Right kidney (tissue), 9 donors: ENCODE measurements at places on chromosomes 2 and 18.

DNA sequence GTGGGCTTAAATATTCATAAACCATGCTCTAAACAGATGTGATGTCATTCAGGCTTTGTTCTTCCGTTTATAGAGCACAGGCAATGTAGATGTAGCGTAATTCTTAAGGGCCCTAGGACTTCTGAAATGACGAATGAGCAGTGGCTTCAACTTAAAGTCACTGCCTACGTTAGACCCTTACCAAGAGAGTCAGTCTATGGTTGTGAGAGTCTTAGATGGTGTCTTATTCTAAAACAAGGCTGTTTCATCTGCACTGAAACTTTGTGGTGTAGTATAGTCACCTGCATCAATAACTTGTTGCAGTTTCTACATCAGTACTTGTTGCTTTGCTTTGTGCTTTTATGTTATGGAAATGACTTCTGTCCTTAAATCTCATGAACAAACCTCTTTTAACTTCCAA lies 56.0 kb downstream of the PIK3C3 start:
- DNase-seq, result no peak

DNA sequence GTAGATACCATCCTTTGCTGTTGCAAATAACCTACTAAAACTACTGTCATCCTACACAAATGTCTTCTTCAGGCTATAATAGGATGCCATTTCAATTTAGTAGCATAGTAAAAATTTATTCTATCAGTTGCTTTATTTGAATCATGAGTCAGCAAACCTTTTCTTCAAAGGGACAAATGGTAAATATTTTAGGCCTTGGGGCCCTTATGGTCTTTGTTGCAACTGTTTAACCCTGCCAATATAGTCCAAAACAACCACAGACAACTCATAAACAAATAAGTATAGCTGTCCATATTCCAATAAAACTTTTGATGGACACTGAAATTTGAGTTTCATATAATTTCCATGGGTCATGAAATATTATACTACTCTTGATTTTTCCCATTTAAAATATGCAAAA lies 54.0 kb upstream of the CCBE1 start:
- DNase-seq, result no peak

DNA sequence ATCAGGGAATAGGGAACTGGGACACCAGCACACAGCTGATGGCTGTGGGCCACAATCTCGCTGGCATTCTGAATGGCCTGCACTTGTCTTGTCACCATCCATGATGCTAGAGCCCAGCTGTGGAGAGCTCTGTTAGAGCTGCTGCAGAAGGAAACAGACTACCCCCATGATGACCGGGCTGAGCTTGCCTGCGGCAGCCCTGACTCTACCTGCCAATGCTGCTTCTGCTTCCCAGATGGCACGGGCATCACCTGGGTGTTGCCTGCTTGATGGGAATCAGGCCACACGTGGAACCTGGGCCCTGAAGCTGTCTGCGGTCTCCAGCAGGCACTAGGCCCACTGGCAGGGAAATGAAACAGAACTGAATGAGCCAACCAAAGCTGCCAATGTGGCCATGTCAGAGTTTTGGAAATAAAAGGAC lies 11.2 kb upstream of the DAW1 start:
- no peak for DNase-seq

DNA sequence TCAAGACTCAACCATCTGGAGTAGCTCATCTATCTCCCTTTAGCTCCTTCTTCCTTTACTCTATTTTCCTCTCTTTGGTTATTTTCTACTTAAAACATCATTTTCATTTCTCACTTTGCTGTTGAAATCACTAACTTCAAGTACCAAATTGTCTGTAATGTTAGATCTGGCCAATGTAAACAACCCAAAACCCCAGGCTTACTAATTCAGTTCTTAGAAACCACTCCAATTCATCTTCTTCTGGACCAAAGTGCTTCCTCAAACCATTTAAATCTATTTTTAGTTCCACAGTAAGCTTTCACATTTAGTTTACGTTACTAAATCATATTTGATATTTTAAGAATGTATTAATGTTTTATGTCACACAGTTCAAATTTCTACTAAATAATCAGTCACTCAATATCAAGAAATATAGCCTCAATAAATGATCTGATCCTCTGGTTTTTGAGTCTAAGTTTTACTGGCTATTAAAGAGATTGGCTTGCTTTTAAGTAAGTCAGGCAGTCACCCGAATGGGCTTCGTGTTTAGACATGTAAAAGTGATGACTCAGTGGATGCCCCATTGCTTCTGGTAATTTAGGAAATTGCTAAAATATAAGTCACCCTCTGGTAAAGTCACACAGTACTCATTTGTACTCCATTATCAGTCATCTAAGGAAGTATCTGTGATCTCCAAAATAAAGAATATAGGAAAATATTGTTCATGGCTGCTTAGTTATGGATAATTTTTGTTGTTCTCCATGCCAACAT lies 527.2 kb upstream of the SOX11 start:
- no peak for DNase-seq

DNA sequence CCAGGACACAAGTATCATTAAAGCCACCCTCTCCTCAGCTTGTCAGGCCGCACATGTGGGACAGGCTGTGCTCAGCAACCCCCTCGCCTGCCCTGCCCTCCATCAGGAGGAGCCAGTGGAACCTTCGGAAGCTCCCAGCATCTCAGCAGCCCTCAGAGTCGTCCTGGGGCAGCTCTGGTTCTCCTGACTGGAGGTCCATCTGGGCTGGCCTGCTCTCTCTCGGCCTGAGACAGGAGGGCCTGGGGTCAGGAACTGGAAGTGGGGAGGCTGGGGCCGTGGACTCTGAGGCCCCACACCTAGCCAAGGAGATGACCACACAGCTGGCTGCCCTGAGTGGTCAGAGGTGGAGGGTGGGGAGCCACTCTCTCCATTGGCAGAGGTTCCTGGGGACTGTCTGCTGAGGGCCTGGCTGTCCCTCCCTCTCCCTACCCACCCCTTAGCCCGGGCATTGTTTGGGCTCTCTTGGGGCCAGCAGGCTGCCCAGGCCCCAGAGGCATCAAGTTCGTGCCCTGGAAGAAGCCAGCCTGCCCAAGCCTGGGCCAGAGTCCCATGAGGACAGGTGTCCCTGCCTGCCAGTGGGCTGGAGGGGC lies 23.1 kb downstream of the ODC1 start:
- DNase-seq, result no peak

- no peak for DNase-seq
Measured at GRCh38 chr2:232376713-232377112, 1.8 kb upstream of the ALPP start.

DNA sequence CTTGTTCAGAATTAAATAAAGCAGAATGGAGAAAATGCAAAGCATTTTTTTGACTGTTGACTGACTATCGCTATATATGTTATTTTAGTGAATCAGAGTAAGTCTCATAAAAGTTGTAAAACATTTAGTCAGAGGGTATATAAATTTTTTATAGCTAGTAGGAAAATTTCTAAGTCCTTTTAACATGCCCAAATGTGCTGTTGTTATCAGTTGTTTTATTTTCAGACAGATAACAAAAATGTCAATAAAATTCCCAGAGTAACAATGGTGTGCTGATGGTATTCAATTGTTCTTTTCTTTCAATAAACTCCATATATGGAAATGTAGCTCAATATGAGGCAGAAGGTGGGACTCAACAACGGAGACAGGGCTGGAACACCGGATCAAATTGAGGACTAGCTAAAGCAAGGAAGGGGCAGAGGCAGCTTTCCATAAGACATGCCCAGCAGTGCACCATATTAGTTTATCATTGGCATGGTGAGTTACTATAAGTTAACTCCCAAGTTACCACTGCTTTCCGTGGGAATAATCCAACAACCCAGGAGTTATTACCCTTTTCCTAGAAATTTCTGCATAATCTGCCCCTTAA lies 26.6 kb downstream of the GULP1 start:
- no peak for DNase-seq

DNA sequence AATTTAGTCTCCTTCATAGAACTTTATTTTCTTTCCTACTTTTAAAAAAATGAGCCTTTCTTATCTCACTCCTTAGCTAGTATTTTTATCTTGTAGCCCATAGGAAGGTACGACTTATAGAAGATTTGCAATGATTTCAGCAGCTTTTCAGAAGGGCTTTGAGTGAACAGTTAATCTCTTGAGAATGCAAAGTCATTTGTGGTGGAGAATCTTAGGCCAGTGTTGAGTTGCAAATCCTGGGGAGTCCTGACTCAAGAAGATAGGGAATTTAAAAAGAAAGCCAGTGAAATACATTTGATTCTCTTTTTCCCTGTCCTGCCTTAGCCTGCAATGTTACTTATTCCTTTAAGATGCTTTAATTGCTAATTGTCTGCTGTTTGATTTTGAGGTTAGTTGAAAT lies 33.6 kb downstream of the LYPD6 start:
- no peak for DNase-seq

GRCh38 chr2:230893841-230894781 lies 29.4 kb downstream of the ITM2C start:
- DNase-seq, result no peak

DNA sequence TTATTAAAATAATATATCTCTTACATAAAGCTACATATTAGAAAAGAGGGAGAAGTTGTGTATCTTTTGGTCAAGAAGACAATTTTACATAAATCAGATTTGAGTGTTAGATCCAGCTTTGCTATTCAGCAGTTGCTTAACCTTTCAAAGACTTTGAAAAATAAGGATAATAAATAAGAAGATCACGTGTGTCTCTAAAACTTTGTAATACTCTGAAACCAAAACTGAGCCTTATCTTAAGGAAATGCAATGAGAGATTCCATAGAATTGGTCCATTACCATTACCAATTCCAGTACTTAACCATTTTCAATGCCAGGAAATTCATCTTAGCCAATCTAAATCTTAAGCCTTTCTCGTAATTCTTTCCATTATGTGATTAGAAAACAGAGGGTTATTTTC lies 89.2 kb upstream of the COL5A2 start:
- no peak for DNase-seq

DNA sequence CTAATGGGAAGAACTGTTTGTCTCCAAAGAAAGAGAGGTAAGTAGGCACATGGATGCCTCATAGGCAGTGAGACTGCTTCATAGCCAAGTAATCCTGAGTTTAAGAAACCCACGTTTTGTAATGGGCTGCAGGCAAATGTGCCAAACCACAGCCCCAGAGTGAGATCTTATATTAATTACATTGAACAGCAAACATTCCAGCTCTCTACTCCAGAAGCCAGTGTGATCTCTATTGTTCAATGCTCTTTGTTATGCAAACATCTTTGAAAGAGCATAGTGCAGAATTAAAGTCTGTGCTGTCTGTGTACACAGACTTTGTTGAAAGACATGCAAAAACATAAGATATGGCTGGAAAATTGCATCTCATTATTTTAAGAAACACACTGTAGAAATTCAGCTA lies 720.8 kb upstream of the REG3G start:
- no peak for DNase-seq

- DNase-seq, result no peak
Measured at GRCh38 chr18:22363867-22364463, 53.8 kb downstream of the CTAGE1 start.

DNA sequence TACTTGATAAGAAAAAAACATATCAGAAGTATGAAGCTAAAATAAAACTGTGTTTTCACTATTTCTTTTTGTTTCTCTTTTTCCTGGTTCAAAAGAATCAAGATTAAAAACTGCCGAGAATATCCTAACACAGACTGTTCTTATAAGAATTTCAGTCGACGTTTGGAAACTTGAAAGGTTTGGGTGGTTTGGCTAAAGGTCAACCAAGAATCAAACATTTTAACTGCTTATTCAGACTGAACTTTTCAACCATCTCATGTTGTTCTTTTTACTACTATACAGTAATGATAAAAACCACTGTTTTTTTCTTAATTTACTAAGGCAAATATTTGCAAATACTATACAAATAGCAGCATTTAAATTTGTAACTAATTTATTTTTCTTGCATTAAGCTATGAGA lies 308.5 kb upstream of the TFPI start:
- no peak for DNase-seq

DNA sequence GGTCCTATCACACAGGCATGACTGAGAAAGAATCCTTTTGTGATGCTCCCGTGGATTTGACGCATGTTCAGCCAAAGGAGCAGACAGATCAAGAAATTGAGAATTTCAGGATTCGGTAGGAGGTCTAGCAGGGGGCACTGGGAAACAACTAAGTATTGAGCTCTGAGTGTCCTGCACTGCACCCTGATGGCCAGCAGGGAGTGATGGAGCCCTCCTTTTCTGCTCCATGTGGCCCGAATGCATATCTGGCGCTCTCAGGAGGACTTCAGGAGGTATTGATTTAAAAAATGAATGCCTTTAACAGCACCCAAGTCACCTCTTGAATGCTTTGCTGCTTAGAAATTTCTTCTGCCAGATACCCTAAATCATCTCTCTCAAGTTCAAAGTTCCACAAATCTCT lies 58.0 kb downstream of the ZNF519 start:
- no peak for DNase-seq

- no peak for DNase-seq
Measured at GRCh38 chr2:9001229-9001628, 2.3 kb downstream of the MBOAT2 start.

DNA sequence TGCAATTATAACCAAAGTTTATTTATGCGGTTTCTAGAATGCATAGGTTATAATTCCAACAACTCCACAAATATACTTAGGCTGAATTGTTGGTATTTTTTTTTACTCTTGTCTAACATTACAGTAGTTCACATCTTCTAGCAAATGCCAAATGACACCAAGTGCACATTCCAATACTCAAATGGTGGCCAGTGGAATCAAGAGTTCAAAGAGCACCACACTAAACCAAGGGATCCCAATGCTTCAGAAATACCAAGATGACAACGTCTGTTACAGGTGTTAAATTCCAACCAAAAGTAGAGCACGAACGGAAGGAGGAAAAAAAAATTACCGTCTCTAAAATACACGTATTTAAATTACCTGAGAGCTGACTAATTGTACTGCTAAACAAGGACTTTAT lies 136.2 kb downstream of the TMEM247 start:
- DNase-seq, result no peak

GRCh38 chr2:67208887-67209500 lies 188.1 kb upstream of the ETAA1 start:
- no peak for DNase-seq

GRCh38 chr2:194203898-194204297 lies 1453.1 kb upstream of the SLC39A10 start:
- DNase-seq, result no peak

GRCh38 chr2:188294352-188294926 lies 2.8 kb downstream of the GULP1 start:
- no peak for DNase-seq

DNA sequence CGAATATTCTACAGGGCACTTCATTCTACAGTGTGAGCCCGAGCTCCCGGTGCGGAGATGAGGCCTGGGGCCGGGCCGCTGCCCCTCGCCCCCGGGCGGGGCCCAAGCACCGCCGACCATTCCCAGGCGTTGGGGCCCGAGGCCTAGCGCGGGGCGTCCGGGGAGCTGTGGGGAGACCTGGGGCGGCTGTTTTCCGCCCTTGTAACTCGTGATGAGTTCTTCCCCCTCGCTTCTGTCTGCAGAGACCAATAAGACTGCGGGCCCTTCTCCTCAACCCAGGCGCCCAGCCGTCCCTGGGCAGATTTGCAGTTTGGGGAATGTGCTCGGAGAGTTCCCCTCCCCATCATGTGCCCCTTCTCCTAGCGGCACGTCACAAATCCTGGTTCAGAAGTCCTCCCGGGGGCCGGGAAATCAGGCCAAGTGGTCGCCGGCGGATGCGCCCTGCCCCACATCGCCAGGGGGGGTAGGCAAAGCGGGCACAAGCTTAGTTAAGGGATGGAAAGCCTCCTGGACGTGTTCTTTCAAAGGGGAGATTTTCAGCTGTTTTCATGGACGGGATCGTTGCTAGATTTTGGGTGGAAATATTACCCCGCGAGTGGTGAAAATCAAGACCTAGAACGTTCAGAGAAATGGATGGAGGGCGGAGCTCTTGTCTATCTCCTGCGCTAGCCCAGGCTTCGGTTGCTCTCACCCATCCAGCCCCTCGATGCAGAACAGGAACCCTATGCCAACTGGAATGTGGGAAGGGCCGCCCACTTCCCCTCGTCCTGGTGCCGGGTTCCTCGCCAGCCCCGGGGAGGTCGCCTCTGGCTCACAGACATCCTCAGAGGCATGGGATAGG lies 18.8 kb upstream of the HAAO start:
- peak; percentile 93 for DNase-seq
